ENCODE measurements at places on chromosomes 1 and 21. TPM values are rescaled to one million over a fixed set of nuclear protein-coding genes. Genes with fewer than 3 reads are reported as not detected.

C1orf116 gene
- not detected for total RNA-seq

DNA sequence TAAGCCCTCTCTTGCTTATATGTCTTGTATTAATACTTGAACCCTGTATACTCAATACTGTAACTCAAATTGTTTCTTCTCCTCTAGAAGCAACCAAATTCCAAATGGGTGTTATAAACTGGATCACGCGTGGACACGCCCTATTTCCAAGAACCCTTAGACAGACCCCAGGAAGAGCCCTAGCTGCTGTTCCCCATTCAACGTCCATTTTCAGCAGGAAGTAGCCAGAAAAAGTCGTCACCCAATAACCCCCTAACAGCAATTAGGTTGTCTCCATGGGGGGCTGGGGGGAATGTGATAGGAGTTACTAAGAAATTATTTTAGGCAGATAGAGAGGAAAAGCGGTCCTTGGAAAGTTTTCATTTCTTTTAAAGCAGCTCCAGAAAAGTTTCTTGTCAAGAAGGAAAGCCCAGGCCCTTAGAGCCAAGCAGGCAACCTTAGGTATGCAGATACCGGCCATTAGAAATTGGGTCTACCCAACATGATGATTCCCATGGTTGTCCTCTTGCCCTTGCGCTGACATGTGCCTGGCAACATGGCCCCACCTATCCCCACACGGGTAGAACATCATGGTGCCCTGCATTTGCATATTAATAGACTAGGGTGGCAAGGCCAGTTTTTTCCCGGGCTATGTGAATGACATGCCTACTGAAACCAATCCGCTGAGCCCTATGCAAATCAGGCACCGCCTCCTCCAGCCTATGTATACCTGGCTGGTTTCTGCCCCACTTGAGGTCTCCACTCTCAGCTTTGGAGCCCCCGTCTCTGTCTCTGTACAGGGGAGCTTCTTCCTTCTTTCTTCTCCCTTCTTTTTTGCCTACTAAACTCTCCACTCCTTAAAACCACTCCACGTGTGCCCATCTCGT lies 4.0 kb upstream of the CD46 start:
- H3K27me3 ChIP-seq: no peaks in the 10 kb centered on the region
- H3K36me3 ChIP-seq: peaks cover 2% of the 10 kb centered on the region
- H3K4me3 ChIP-seq: no peak overlapping the region
- DNase-seq: no peak
- H3K4me1 ChIP-seq: peaks cover 24% of the 10 kb centered on the region

DNA sequence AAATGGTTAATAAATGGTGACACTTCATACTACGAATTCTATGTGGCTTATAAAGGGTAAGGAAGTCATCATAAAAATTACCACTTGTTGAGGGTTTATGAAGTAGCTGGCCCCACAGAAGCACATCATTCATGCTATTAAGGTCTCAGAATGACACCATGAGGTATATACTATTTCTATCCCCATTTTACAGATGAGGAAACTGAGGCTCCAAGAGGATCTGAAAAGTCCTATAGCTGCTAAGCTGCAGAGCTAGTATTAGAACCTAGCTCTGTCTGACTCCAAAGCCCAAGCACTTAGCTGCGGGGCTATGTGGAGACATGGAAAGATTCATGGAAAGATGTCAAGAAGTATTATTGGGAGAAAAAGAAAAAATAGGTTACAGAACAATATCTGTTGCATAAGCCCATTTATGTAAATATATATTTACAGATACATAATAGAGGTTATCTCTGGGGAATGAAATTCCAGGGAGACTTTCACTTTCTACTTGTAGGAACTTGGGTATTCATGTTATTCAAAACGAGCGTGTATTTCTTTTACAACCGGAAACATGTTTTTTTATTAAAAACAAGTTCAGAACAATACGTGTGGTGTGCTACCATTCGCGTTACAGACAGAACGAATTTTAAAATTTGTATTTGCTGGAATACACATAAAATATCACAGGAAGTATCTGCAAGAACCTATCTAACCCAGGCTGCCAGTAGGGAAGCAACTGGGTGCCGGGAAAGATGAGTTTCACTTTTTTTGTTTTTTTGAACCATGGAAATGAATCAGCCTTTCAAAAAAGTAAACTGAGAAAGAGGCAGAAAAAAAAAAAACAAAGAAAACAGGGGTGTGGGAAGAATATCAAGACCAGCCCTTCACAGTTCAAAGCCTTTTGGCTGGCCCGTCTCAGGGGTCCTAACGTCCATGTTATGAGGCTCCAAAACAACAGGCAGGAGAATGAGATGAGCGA lies 13.4 kb downstream of the SPOCD1 start:
- no peak for DNase-seq
- peaks cover 26% of the 10 kb centered on the region for H3K27me3 ChIP-seq
- H3K4me3 ChIP-seq: peak overlapping the region; percentile 29
- H3K27ac ChIP-seq: no peak overlapping the region
- H3K36me3 ChIP-seq: no peaks in the 10 kb centered on the region
- H3K4me1 ChIP-seq: peaks cover 2% of the 10 kb centered on the region

RGS18 gene
- 0.62 TPM for total RNA-seq

- peaks cover 3% of the 10 kb centered on the region for H3K36me3 ChIP-seq
- peaks cover 19% of the 10 kb centered on the region for H3K27me3 ChIP-seq
- H3K4me1 ChIP-seq: peaks cover 4% of the 10 kb centered on the region
- no peak overlapping the region for H3K27ac ChIP-seq
- no peak for DNase-seq
These were observed 37.5 kb downstream of the GPR88 start for GRCh38 chr1:100575406-100575805.

GRCh38 chr1:100352267-100353070 lies at the start of gene CDC14A:
Gene CDC14A, plus strand, starts transcription at chr1:100352506. Its CDS starts 449 bp downstream, at chr1:100352955.
- H3K27me3 ChIP-seq: no peaks in the 10 kb centered on the region
- H3K4me3 ChIP-seq: peak within 1 kb of the TSS; percentile 89
- H3K27ac ChIP-seq: peak within 1 kb of the TSS; percentile 96
- peaks cover 25% of the 10 kb centered on the region for H3K36me3 ChIP-seq
- peaks cover 38% of the 10 kb centered on the region for H3K4me1 ChIP-seq
- DNase-seq: peak; percentile 82

KRTAP21-2 gene
- total RNA-seq: not detected

GPR3 gene
- total RNA-seq: 0.42 TPM

- H3K4me1 ChIP-seq: no peaks in the 10 kb centered on the region
- H3K27ac ChIP-seq: no peak overlapping the region
- H3K27me3 ChIP-seq: no peaks in the 10 kb centered on the region
- no peak for DNase-seq
- no peaks in the 10 kb centered on the region for H3K36me3 ChIP-seq
These were observed 181.0 kb downstream of the GIPC2 start for GRCh38 chr1:78226784-78227183.

CTBS gene
- total RNA-seq: 17.3 TPM

DNA sequence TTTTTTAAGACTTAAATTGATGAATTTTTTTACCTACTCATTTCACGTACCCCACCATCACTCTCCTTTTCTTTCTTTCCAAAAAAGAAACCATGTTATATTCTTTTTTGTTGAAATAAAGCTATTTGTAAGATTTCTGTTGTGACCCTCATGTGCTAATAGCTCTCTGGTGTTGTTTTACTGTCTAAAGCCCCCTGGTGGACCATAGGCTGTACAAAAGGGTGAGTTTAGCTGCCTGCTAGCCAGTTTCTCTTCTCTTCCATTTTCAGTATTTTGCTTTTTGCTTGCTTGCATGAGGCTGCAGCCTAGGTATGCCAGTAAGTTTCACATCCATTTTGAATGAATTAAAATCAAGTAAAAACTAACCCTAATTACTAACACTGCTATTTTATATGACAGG lies 15.6 kb upstream of the VAMP3 start:
- no peak for DNase-seq
- H3K4me3 ChIP-seq: no peak overlapping the region
- peaks cover 8% of the 10 kb centered on the region for H3K27me3 ChIP-seq

LRRC71 gene
- total RNA-seq: not detected

DNA sequence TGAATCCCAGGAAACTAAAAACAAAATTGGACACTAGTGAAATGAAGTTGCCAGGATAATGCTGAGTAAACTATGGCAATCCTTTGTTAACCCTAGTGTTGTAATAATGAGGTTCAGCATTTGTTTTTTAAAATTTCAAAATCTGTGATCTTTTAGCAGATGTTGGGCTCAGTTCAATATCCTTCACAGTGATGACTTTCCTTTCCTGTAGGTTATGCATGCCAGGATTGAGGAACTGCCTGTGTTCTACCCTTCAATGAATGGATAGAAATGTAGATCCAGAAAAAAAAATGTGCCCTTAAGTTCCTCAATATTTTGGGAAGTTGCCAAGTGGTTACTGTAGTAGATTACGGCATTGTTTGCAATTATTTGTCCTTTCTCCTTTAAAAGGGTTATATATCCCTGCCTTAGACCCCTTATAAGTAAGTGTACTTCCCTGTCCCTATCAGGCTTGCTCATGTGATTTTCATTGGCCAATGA lies 35.5 kb upstream of the IRF2BP2 start:
- H3K27me3 ChIP-seq: peaks cover 2% of the 10 kb centered on the region
- H3K4me1 ChIP-seq: peaks cover 2% of the 10 kb centered on the region
- no peak overlapping the region for H3K27ac ChIP-seq
- H3K4me3 ChIP-seq: no peak overlapping the region
- peaks cover 4% of the 10 kb centered on the region for H3K36me3 ChIP-seq

ANGPTL1 gene
- not detected for total RNA-seq

DNA sequence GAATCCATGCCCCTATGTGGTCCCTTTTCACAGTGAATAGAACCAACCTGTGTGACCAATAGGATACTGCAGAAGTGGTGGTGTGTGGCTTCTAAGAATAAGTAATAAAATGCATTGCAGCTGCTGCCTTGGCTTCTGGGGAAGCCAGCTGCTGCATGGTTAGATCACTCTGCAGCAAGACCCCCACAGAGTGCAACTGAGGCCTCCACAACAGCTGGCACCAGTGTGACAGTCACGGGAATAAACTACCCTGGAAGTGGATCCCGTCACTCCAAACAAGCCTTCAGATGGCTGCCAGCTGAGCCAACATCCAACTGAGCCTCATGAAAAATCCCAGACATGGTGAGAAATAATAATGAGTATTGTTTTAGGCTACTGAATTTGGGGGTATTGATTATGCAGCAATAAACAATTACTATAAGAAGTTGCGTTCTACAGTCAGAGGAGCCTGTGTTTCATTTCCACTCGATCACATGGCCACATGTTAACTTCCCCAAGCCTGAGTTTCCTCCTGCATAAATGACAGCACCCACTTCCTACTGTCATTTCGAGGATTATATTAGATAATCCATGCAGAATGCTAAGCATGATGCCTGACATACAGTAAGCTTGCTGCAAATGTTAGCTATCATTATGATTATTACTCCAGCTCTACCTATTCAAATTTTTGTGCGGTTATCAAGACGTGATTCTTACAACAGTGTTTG lies 20.8 kb upstream of the COG2 start:
- H3K27ac ChIP-seq: no peak overlapping the region
- H3K36me3 ChIP-seq: no peaks in the 10 kb centered on the region
- H3K4me1 ChIP-seq: no peaks in the 10 kb centered on the region
- no peak for DNase-seq
- H3K4me3 ChIP-seq: no peak overlapping the region

GRCh38 chr1:161114556-161114955 lies 3.3 kb downstream of the PFDN2 start:
- no peaks in the 10 kb centered on the region for H3K27me3 ChIP-seq
- peaks cover 15% of the 10 kb centered on the region for H3K36me3 ChIP-seq
- H3K4me3 ChIP-seq: no peak overlapping the region
- no peak for DNase-seq
- peak overlapping the region; percentile 33 for H3K27ac ChIP-seq

XCL2 gene
- 15.4 TPM for total RNA-seq

DNA sequence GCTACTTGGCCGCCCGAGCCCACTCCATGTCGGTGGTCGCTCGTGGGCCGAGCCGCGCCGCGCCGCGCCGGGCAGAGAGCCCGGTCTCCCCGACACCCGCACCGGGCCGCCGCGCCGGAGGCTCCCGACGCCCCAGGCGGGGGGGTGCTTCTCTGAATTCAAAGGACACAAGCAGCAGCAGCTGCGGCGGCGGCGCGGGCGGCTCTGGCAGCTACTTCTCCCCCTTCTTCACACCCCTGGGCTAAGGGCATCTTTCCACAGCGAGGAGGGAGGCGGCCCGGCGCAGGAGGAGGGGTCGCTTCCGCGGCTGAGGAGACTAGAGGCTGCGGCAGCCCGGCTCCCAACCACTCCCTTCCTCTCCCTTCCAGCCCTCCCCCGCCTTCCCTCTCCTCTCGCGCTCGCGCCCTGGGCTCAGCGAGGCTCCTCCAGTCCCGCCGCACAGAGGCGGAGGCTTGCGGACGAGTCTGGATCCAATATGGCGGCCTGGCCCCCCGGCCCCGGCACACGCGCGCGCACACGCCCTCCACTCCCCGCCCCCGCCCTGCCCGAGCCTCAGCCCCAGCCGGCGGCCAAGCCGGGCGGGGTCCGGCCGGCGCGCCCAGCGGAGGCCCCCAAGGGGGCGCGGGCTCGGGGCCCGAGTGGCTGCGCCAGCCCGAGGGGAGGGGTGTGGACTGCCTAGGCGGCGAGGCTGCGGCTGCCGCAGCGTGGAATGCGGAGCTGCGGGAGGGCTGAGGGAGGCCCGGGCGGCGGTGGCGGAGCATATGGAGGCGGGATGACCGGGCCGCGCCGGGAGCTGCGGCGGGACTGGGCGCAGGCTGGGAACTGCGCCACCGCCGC lies at the start of gene CDC42BPA:
TSS of gene CDC42BPA (minus strand) at position 477 of the 837 bp plus-strand sequence. CDS start 1,310 bp downstream, outside the sequence.
- H3K4me1 ChIP-seq: peaks cover 16% of the 10 kb centered on the region
- DNase-seq: peak; percentile 61
- H3K27ac ChIP-seq: no peak within 1 kb of the TSS
- peak within 1 kb of the TSS; percentile 79 for H3K4me3 ChIP-seq
- no peaks in the 10 kb centered on the region for H3K36me3 ChIP-seq
- peaks cover 65% of the 10 kb centered on the region for H3K27me3 ChIP-seq

- peaks cover 17% of the 10 kb centered on the region for H3K4me1 ChIP-seq
- no peak overlapping the region for H3K27ac ChIP-seq
- H3K4me3 ChIP-seq: no peak overlapping the region
- DNase-seq: no peak
- peaks cover 78% of the 10 kb centered on the region for H3K27me3 ChIP-seq
These were observed 3.5 kb upstream of the BCAN start for GRCh38 chr1:156638189-156638985.

Data from activated naive CD8-positive, alpha-beta T cell treated with anti-CD3 and anti-CD28 coated beads, Interleukin-2, amount 10 ng/mL, durations not matched to agents 7 days and 5 days (primary cell).